ENCODE measurements at places on chromosomes 16 and 17.

DNA sequence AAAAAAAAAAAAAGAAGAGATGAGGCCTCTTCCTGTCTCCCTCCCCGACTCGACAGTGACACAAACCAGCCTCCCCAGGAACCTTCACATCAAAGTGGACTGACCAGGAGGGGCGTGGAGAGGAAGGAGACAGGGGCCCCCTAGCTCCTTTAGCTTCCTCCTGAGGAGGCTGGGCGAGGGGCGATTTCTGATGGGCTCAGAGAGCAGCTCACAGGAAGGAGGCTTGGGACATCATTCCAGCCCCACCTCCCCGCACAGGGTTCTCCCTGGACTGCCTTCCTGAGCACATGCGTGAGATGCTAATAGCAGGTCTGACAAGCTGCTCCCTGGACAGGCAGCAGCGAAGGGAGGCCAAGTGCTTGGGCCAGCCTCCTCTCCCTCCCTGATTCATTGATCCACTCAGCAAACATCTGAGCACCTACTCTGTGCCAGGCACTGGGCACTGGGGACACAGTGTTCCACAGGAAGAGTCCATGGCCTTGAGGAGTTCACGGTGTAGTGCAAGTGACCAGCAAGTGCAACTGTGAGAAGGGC, 14.4 kb upstream of the DOK4 start:
- no peak for DNase-seq

GRCh38 chr16:70788668-70789594, 12.0 kb downstream of the VAC14 start:
- DNase-seq = no peak

GRCh38 chr17:1978396-1978949, 46.7 kb downstream of the RTN4RL1 start:
- no peak for DNase-seq

DNA sequence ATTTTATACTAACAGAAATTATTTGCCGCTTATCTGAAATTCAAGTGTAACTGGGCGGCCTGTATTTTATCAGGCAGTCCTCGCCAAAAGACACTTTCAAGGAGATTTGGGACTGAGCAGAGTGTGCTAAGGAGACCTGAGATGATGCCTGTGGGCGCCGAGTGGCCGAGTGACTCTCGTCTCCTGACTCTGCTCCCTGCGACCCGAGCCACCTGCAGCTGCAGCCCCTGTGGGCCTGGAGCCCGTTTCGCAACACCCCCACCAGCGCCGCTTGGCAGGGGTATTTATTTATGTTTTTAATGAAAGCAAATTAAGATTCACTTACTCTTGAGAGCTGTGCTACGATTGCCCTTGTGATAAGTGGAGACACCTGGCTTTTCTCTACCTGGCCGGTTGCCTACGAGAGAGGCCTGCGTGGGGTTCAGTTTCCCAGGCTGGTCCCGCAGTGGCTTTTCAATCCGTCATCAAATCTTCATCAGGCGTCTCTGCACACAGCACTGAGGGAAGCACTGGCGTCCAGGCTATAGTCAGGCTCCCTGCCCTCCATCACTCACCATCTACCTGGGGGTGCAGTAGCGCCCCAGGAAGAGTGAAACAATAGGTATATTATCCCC, 124.0 kb downstream of the SEC14L1 start:
- DNase-seq = no peak

GRCh38 chr16:11179574-11179973, 76.4 kb downstream of the SOCS1 start:
- DNase-seq = no peak

- DNase-seq = no peak
Observed at GRCh38 chr16:85123891-85124635, 11.8 kb upstream of the CIBAR2 start.

GRCh38 chr16:19106625-19107020, 7.1 kb upstream of the ITPRIPL2 start:
- DNase-seq = no peak

DNA sequence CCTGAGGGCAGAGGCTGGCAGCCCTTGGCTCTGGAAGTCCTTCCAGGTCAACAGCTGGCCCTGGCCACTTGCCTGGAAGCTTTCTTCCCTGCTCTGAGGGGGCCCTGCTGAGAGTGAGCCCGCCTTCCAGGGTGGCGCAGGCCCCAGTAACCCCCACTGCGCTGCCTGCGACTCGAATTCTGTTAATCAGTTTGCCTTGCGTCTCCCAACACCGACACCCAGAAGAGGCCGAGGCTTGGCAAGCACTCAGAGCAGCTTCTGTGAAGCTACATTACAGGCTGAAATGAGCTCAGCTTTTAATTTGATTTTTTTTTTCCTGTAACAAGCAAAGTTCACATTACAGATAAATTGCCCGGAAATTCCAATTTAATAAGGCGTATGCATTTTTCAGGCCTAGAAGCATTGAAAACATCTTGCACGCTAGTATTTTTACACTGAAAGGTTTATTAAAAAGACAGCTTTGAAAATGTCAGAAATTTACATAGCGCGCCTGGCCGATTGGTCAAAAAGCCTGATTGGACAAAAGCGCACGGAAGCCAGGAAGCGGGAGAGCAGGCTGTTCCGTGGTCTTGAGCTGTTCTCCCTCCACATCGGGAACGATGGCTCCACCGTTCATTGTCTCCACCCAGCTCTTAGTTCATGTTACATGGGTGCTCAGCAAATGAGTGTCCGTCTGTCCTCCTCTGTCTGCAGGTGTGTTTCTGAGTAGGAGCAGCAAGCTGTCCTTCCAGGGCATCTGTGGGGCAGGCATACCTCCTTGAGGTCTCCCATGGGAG, 65.5 kb upstream of the HSBP1 start:
- no peak for DNase-seq

GRCh38 chr17:29195465-29196081, 15.4 kb upstream of the MYO18A start:
- no peak for DNase-seq

- DNase-seq = peak; percentile 60
Observed at GRCh38 chr16:21598701-21599121, 666 bp upstream of the METTL9 start.

- DNase-seq = no peak
Observed at GRCh38 chr17:16325964-16326363, 27.3 kb downstream of the CENPV start.

- DNase-seq = no peak
Observed at GRCh38 chr17:42878123-42878880, 22.3 kb upstream of the G6PC1 start.

GRCh38 chr17:61453566-61454380, 1.6 kb downstream of the TBX4 start:
- no peak for DNase-seq

- no peak for DNase-seq
Observed at GRCh38 chr16:27712251-27712711, 162.3 kb downstream of the KATNIP start.

GRCh38 chr16:1991135-1991551, 1.4 kb downstream of the SYNGR3 start:
- DNase-seq = no peak

- no peak for DNase-seq
Observed at GRCh38 chr16:9736547-9736946, 445.7 kb downstream of the GRIN2A start.

DNA sequence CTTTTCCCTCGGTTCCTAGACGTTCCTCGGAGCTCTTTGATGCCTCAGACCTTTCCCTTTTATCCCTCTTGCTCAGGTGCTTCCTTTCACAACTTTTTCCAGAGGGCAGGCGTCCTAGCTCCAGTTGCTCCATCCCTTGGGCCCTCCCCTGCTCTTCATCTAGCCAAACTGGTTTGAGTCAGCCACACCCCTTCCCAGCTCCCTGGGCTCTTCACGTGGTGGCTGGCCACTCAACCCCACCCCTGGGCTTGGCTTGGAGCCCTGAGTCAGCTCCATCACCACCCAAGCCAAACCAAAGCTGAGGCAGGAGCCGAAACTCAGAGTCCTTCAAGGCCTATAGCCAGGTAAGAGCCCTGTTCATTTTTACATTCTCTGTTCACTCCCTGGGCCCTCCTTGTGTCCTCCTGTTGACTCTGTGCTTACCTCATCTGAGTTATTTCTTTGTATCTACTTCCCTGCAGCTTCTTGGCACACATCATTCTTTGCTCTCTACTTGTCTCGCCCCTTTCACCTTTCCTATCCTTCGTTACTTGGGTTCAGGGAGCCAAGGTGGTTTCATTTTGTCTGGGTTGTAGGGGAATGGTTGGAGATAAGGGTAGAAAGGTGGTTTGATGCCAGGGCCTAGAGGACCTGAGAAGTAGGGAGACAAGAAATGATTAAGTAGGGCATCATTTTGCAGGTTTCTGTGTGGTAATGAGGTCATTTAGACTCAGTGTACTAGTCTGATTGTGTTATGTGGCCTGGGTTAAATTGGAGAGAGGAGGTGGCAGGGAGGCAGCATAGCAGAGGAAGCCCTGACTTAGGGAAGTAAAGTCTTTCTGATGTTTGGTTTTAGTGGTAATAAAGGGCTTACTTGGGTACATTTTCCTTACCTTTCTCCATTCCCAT, 7.6 kb upstream of the PHKG2 start:
- DNase-seq = peak; percentile 68

DNA sequence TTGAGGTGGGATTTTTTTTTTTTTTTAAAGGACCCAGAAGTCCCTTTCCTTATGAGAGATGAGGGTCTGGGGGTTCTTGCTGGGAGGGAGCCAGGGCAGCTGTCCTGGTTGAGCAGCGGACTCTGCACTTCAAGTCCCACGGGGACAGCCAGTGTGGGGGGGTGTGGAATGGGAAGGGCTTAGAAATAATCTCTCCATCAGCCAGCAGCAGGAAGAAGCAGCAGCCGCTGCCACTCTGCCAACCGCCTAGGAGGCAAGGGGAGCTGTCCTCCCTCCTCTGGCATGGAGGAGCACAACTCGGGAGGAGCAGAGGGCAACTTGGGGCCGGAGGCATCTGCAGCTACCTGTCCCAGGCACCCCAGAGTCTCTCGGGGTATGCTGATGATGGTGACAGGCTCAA, at the start of gene KCNG4:
TSS of gene KCNG4 (minus strand) at position 104 of the 400 bp plus-strand sequence. CDS start 2,527 bp downstream, outside the sequence.
- DNase-seq = no peak

GRCh38 chr17:1573932-1574696, 11.5 kb upstream of the PITPNA start:
- DNase-seq = peak; percentile 91

DNA sequence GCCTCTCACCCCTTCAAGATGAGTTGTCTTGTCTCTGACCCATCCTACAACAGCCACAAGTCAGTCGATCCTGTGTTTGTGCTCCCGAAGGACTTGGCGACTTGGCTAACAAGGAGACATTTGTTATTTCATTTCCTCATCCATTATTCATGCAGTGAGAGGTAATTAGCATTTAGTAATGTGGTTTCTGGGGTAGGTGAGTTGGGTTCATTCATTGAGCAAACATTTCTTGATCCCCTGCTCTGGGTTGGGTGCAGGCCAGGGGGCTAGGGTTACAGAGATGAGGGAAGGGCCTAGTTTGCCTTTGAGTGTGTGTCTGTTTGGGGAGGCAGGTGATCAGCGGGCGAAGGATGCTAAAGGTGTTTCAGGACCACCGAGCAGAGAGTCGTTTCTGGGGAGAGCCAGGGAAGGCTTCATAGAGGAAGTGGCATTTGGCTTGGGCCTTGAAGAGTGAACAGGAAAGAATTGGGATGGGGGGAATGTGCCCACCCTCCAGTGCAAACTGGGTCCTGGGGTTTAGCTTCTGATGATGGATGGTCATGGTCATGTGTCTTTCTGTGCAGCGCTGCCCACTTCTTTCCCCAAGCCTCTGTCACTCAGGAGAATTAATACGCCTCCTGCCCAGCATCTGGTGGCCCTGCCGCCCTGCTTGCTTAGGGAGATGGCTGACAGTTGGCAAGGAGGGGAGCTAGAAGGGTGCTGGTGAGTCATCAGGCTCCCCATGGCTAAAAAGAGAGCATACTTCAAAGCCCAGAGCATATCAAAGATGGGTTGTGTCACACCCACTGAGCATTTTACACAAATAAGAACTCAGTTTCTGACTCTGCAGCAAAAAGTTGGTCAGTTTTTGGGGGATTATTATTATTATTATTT, 38.5 kb downstream of the MSI2 start:
- no peak for DNase-seq

Measured in mesothelial cell of epicardium (in vitro differentiated cells).